ENCODE measurements at places on chromosomes 11 and 22.

DNA sequence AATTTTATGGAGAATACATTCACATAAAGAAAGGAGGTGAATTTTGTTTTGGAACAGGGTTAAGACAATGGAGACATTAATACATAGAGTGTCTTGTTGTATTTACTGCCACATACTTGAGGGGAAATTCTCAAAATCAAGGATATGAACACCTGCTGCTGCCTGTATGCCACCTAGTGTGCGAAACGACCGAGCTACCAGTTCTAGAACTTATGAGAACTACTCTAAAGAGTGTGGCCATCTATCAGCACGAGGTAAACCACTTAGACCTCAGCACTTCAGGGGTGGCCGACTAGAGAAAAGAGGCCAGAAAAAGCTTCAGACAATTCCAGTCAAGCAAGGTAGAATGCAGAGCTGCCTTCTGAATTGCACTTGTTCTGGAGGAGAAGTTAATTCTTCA, 1.5 kb upstream of the AGBL2 start:
- no peak for DNase-seq

- DNase-seq: no peak
These were observed 50.1 kb upstream of the SHANK2 start for GRCh38 chr11:71302534-71302909.

- DNase-seq: no peak
These were observed 240.3 kb downstream of the FAM76B start for GRCh38 chr11:95549301-95549700.

DNA sequence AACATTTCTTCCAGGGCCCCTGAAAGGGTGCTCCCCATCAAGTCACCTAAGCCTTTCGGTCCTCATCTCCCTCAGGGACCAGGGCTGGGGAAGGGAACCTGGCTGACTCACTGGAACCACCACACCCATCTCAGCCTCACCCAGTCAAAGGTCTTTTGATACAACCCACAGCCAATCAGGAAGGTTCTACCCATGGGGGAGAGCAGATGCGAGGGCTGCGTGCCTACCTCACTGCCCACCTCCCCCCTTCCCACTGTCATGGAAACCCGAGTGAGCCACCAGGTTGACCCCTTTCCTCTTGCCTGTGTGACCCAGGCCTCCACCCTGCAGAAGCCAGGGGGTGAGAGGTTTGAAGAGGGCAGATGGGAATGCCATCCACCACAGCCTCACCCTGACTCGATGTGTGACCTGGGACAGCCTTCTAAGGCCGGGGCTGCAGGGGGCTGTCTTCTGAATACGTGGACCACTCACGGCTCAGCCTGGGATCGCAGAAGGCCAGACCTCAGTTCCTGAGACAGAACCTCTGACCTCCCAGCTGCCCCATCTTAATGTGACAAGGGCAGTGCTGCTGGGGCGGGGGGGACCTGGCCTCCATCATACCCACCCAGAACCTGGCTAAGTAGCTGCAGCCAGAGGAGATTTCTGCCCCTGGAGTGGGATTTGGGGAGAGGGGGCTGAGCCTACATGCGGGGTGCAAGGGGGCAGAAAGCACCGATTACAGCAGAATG, 2.7 kb downstream of the MDK start:
- no peak for DNase-seq

Measured in hematopoietic multipotent progenitor cell treated with erythropoietin and hydrocortisone succinate and interleukin-3 and kit ligand, for 17 days (in vitro differentiated cells).